LoVo (cell line): ENCODE measurements at places on chromosomes 16 and 17.

DNA sequence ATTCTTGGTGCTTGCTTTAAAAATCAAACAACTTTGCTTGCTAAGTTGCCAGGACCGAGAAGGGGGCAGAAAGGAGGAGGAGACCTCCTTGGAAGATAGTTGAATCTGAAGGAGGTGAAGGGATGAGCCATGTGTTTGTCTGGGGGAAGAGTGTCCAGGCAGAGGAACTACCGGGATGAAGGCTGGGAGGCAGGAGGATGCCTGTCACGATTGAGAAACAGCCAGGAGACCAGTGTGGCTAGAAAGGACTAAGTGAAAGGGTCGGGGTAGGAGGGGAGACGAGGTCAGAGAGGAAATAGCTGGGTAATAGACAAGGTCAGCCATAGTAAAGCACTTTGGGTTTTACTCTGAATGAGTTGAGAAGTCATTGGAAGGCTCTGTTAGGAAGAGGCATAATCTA is 38.9 kb upstream of the CSNK2A2 start:
- DNase-seq = no peak

DNA sequence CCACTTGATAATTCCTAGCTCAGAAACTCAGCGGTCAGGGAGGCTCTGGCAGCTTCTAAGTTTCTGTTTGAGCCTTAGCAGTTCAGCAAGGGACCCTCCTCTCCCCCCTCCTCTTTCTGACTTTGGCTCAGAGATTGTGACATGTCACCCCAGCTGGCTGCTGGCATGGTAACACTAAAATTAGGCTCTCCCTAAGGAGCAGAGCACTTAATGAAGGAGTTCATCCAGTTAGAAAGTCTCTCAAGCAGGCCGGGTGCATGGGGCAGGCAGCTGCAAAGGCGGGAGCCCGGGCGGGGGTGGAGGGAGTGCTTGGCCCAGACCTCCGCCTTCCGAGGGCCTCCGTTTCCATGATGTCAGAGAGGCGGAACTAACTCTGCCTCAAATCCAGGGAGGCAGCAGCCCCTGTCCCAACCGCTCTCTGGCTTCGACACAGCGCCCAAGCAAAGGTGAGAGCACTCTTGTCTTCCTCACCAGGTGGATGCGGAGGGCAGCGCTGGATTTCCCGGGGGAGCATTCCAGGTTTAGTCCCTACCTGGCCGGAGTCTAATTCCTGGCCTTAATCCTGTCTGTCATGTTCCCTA is 128.0 kb upstream of the PLCG2 start:
- no peak for DNase-seq

DNA sequence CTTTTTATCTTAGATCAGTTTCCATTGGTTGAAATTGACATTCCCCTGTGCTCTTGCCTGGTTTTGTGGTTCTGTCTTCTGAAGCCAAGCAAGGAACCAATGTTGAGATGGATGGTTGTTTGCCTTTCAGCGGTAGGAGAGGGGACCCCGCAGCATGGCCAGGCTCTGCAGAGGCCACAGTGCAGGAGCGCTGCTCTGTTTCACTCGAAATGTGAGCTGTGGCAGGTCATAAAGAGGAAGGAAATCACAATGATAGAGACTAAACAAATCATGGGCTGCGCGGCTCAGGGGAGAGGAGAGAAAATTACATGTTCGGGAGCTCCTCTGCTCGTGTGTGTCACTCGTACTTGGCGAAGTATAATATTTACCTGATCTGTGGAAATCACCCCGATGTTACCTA is 148.2 kb downstream of the SNX29 start:
- DNase-seq = no peak

DNA sequence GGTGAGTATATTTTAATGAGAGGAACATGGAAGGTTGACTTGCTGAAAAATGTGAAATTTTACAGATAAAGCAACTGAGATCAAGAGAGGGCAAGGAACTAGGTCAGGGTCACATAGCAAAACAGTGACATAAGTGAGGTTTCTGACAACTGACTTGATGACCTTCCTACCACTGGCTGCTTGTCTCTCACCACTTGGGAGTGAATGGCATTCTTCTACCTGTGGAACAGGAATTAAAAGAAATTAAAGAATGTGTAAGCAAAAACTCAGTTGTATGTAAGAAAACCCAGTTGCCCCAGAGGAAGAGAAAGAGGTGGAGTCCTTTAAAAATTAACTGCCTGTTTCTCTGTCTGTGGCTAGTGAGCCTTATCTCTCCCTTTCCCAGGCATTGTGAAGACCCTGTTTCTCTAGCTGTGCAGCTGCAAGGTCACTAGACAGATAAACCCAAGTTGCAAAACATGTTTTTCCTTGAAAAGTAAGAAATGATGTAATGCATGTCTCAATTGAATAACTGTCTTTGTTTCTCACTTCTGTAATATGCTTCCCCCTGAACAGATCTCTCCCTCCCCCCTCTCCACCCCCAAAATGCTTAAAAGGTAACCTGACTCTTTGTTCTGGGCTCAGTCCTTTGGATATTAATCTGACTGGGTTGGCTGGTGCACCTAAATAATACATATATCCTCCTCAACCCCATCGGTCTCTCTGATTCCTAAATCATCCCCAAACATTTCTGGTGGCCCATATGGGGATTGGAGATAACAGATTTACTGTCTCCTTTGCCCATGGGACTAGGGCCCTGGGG is 23.4 kb downstream of the ACSM1 start:
- no peak for DNase-seq

DNA sequence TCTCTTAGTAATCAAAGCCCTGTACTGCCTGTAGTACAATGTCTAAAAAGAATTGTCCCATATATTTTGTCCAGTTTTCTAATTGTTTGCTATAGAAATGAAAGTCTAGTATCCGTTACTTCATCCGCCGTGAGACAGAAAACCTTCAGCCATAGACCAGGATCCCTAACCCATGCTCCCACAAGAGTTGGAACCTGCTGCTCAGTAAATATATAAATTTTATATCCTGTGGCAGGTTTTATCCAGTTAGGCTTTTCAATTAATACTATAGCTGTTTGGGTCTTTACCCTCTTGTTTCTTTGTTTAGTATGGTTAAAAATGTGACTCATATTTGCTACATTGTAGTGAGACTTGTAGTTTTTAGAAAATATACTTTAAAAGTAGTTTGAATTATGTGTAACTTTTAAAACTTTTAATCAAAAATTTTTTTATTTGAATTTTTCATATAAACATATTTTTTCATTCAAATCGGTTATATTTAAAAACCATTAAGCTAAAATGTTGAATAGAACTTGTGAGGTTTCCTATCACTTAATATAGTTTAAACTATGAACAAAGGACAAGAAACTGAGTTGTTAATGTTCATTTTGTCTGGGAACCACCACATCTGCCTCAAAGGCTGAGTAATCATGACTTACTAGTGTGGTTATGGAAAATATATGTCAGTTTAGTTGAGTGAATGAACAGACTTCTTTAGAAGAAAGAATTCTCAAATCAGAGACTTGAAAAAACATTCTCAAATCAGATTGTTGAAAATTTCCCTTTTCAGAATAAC is 54.8 kb downstream of the VMP1 start:
- no peak for DNase-seq

GRCh38 chr16:69179328-69180010 is 7.5 kb upstream of the SNTB2 start:
- no peak for DNase-seq

GRCh38 chr16:85600530-85601271 is 12.4 kb upstream of the GSE1 start:
- no peak for DNase-seq

- DNase-seq = no peak
Measured at GRCh38 chr17:6328279-6328678, 106.6 kb downstream of the AIPL1 start.

DNA sequence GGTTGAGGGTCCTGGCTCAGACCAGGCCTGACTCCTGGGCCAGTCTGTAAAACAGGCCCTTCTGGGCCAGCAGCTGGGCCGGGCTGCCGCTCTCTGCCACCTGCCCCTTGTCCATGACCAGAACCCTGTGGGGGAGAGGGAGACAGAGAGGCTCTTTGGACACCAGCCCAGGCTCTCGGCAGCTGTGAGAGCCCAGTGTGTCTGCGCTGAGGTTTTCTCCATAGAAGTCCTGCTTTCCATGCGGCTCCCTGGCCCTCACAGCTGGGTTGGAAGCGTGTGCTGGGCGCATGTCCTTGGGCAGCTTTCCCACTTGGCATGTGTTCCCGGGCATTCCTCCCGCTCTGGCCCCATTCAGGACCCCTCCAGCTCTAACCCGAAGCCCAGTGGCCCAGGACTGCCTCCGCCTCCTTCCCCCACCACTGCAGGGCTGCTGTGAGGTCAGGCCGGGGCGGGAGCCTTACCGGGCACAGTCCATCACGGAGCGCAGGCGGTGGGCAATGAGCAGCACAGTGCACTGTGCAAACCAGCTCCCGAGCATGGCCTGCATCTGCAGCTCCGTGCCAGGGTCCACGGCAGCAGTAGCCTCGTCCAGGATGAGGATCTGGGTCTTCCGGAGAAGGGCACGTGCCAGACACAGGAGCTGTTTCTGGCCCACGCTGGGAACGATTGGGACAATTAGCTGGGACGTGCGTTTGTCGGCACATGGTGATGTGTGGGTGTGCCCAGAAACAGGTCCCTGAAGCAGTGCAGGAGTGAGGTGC is 73.0 kb downstream of the ABCC6 start:
- DNase-seq = no peak

- DNase-seq = no peak
Measured at GRCh38 chr17:72333570-72333969, 212.8 kb downstream of the SOX9 start.

DNA sequence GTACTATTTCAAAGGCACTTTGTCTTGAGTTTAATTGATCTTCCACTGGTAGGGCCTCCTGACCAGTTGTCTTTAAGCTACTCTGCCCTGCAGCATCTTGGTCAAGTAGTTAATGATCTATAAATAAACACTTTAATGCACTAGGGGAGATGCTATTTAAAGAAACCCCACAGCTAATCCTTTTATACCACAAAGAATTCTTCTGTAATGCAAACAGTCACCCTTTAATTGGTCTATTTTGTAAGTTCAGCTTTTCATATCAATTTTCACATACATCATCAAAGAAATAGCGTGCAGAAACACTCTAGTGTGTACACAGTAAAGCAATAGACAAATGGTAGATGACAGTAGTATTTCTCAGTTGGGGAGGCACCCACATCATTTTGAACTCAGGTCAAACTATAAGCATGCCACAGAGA is 70.3 kb downstream of the PMP22 start:
- no peak for DNase-seq

DNA sequence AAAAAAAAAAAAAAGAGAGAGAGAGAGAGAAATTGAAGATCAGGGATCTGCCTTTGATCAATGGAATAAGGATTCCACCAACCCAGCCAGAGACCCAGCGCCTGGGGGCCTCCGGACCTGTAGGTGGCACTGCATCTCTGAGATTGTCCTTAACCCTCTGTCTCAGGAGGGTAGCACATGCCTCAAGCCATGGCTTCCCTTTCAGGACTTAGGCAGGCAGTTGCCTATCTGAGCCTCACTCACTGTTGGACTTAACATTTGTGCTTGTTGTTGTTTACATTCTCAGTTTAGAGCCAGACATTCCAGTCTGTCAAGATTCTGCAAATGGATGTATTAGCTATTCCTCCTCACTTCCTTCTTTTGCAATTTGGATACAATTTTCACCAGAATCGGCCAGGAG is 5.1 kb upstream of the SCNN1B start:
- no peak for DNase-seq

DNA sequence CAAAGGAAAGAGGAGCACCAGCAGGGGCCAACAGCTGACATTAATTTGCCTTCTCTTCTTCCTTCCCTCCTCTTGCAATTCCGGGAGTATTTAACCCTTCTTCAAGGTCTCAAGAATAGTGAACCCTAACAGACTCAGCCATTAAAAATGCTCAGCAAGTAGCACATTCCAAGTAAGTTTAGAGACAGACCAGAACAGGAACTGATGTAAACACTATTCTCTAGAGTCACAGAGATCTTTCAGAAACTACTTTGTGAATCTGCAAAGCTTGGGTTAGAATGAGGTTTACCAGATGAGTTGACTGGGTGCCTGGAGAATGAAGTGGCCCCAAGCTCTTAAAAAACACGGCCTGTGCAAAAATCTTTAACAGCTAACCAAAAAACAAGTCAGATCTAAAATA is 50.9 kb downstream of the TEX2 start:
- no peak for DNase-seq

DNA sequence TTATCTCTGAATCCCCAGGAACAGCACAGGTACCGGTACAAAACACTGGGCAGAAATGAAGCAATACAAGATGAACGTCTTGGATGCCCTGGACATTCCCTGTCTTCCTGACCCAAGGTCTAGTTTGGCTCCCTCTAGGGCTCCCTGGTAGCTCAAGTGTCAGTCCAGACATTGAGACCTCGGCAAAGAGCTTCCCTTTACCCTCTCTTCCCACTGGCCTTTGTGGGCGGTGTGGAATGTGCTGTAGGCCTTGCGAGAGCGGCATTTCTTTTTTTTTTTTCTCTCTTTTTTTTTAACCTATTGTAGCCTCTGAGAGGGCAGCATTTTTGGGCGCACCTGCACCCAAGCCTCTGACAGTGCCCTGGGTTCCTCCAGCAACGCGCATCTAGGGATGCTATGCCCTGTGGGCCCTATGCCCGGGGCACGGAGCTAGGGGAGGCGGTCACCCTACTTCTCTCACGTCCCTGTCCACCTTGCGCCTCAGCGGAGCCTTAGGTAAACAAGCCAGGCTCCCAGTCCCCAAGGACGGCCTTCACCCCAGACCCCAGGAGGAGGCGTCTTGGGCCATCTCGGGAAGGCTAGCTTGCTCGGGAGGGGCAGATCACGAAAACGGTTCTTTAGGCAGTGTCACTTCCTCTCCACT is 1.2 kb upstream of the NFATC3 start:
- DNase-seq = no peak

- no peak for DNase-seq
Measured at GRCh38 chr16:8721336-8722024, 47.1 kb downstream of the ABAT start.

DNA sequence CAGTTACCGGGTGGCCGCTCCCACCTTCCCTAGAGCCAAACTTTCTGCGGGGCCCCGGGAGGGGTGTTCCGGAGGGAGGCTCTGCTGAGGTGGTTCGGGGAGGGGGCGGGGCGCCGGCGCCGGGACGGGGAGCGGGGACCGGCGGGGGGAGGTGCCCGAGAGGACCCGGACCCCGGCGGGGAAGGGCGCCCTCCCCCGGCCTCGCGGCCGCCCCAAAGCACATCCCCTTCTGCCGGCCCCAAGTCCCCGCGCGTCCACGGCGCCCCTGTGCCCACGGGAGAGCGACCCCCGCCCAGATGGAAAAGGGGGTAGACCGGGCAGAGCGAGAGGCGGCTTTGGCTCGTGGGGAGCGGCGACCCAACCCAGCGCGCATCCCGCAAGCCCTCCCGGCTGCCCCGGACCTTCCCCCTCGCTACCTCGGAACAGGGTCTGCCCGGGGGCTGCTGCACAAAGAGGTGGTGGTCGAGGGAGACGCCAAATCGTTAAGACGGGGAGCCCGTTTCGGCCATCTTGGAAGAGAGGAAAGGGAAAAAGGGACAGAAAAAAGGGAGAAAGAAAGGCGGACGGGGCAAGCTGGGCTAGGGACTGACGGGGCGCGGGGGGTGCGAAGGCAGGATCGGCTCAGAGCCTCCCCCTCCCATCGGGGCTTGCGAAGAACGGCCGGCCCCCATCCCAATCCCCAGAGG is 530 bp downstream of the PCGF2 start:
- DNase-seq = no peak

- DNase-seq = no peak
Measured at GRCh38 chr17:80860703-80861417, 130.8 kb upstream of the CHMP6 start.

- DNase-seq = peak; percentile 76
Measured at GRCh38 chr17:19728084-19728495, 11.7 kb upstream of the SLC47A2 start.
